ENCODE measurements at places on chromosomes 2 and 18. TPM values are rescaled to one million over a fixed set of nuclear protein-coding genes. Genes with fewer than 3 reads are reported as not detected.

DNA sequence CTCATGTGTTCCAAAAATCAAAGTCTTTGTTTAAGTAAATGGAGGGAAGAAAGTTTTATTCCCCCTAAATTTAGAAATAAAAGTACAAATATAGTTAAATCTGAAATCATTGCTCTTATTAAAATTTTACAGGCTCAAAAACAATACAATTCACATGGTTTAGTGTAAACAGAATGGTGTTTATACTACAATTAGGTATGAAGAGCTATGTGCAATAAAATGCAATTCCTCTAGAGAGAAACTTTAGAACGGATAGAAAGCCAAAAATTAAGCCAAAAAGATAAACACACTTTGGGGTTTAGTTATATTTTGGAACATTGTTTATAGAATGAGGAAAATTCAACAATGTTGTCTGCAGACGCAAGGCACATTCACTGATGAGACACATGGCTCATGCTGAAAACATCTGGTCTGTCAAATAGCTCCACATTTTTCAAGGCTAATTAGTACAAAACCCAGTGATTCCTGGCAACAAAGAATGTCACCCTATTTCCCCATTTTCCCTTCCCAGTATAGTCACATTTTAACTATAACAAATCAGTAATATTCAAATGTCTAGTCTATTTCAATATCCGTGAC, 103.3 kb downstream of the EXOC6B start:
- no peak for DNase-seq

DNA sequence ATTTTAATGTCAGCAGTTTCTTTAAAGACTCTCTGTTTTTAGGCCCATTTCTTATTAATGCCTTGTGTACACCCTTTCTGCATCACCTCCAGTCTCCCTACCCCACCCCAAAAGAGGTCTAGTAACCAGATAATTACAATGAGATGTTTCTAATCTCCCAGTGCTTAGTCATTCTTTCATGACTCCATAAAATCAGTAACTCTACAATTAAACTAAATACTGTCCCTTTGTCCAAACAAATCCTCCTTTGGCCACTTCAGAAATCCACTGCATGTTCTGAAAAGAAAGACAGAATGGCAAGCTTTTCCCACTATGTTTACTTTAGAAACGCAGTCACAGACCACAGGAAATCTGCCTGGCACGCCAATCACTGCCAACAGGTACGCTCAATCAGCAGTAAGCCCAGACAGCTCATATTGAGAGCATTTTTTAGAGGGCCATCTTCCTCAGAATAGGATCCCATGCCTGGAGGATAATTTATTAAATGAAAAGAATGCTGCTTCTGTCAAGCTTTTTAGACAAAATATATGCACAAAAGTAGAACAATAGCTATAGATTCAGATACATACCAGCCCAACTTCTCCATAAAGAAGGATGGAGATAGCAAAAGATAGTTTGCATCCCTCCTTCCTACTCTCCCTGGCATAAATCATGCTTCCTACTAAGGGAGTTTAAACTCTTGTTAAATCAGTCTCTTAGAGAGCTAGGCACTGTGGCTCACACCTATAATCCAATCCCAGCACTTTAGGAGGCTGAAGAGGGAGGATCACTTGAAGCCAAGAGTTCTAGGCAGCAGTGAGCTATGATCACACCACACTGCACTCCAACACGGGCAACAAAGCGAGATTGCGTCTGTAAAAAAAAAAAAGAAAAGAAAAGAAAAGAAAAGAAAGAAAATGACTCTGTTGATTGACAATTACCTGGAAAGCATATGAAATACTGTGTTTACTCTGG, 14.6 kb downstream of the CLASP1 start:
- no peak for DNase-seq

GRCh38 chr2:74991977-74992376, 33.5 kb downstream of the POLE4 start:
- no peak for DNase-seq

DNA sequence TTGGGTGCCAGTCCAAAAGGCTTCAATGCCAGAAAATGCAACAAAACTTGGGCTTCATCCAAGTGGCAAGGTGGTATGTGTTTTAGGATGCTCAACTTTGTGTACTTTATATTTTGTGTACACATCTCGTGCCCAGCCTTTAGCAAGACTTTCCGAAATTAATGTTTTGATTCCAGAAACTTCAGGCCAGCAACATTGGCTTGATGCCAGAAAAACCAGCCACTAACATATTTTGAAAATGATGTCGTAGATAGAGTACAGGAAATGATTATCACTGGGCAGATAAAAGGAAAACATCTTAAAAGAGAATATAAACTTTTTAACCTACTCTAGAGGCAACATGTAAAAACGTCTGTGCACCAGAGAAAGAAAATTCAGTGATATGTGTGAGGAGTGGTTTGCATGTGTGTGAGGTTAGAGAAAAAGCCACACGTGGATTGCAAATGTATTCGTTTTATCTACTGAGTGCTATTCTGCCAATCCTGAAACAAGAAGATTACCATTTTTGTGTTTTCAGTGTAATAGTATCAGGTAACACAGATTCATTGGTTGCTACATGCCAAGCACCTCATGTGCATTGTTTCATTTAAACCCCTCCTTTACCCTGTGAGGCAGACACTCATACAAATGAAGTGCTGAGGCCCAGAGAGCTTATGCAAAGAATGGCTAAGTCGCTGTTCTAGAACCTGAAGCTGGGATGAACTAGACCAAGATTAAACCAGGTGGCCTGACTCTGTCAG, 264.8 kb downstream of the C1D start:
- no peak for DNase-seq

- no peak for DNase-seq
Observed at GRCh38 chr2:239813261-239814115, 211.7 kb downstream of the NDUFA10 start.

DNA sequence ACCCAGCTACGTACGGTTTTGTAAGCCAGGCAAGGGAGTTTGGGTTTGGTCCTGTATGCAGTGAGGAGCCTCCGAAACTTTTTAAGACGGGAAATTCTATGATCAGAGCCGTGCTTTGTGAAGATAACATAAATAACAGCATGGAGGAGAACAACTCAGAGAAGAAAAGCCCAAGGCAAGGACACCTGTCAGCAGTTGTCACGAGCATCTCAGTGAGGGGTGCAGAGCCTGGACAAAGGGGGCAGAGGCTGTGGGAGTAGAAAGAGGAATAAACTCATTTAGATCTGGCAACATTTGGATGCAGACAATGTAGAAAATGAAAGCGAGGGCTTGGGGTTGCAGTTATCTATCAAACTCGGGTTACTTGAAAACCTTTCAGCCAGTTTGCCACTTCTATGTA, 64.5 kb downstream of the CAVIN2 start:
- no peak for DNase-seq

- no peak for DNase-seq
Observed at GRCh38 chr18:58139459-58140386, 95.7 kb downstream of the NEDD4L start.

DNA sequence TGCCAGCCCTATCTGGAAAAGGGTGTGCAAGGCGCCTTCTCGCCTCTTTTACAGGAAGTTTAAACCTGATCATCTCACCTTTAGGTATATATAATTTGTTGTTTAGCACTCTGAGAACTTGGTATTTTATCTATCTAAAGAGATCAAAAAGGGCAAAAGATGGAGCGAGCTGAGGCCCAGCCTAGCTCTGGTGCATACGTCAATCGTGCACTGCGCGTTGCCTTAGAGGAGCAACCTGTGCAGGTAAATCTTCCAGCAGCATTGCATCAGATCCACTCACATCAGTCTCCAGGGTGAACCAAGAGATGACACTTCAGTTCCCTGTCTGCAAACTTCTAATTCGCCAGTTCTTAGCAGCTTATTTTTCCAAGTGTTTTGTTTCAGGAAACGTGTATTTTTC, 15.4 kb downstream of the BCL11A start:
- DNase-seq = no peak

DNA sequence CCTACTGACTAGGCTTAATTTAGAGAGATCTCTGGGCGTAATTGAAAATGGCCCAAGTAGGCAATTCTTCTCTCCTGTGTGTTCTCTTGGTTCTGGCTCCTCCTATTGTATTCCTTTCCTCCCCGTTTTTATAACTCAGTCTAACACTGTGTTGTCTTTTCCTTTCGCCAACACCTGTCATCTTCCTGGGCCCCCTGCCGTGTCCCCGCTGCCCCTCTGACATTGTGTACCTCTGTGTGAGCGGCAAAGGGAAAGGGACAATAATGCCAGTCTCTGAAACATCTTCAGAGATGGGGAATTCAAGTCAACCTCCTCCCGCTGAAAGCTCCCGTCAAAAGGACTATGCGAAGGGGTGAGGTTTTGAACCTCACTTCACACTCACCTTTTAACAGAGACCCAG, 210.9 kb downstream of the GBX2 start:
- DNase-seq = no peak

DNA sequence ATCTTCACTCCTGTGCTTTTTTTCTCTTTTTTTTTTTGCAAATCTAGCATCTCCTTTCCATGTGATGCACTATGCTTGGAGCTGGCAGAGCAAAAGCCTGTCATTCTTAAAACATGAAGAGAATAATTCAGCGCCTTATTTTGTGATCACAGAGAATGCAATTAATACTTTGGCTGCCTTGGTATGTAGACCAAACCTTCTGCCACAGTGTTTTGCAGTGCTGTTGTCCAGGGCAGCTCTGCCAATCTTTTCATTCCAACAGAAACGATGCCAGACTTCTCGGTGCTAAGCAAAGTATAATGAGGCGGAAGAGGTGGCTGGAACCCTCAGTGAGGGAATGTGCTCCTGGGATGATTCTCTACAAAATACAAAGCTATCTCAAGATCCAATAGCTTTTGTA, 25.6 kb downstream of the BCL2 start:
- no peak for DNase-seq

DNA sequence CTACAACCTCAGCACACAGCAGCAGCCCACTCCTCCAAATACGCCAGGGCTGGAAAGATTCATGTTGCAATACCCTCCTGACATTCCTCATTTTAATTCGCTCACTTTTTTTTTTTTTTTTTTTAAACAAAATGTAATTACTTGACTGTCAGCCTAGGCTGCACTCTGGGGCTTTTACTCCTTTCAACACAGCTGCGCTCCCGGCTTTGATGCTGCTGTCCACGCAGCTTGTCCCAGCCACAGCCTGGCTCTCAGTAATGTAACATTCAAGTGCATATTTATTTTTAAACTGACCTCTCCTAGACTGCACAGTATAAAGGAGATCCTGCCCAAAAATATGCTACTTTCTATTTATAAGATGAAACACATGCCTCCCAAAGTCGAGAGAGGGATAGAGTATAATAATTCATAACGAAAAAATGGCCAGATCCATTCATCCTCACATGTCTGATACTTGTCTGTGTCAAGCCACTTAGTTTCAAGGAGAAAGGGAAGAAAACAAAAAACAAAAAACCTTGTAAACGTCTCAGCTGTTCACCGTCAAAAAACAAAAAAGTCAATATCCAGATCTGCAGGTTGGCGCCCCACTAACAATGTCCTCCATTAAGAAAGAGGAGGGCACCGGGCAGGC, 949 bp downstream of the CDC42EP3 start:
- DNase-seq = no peak

- no peak for DNase-seq
Observed at GRCh38 chr2:82641598-82642180, 1817.4 kb downstream of the SUCLG1 start.

- DNase-seq = no peak
Observed at GRCh38 chr18:65215865-65216466, 534.8 kb upstream of the CDH7 start.

- no peak for DNase-seq
Observed at GRCh38 chr2:128447538-128447995, 128.9 kb upstream of the HS6ST1 start.

TDRD15 gene
- not detected for total RNA-seq

ACTG2 gene
- total RNA-seq = 110 TPM

CNOT11 gene
- 28.0 TPM for total RNA-seq

IGFBP2 gene
- total RNA-seq = 174 TPM

KIF3C gene
- 3.4 TPM for total RNA-seq

MORN2 gene
- 11.3 TPM for total RNA-seq

CCDC74B gene
- 4.4 TPM for total RNA-seq

LINC00305 gene
- not detected for total RNA-seq

PTPRN gene
- total RNA-seq = not detected

Data from esophagus squamous epithelium (tissue), 5 donors.